ENCODE measurements at places on chromosomes 5 and 9.

GRCh38 chr9:130555968-130556367 is 23.4 kb upstream of the FUBP3 start:
- DNase-seq, result no peak

- DNase-seq, result no peak
Measured at GRCh38 chr5:133245191-133246052, 193.6 kb downstream of the HSPA4 start.

DNA sequence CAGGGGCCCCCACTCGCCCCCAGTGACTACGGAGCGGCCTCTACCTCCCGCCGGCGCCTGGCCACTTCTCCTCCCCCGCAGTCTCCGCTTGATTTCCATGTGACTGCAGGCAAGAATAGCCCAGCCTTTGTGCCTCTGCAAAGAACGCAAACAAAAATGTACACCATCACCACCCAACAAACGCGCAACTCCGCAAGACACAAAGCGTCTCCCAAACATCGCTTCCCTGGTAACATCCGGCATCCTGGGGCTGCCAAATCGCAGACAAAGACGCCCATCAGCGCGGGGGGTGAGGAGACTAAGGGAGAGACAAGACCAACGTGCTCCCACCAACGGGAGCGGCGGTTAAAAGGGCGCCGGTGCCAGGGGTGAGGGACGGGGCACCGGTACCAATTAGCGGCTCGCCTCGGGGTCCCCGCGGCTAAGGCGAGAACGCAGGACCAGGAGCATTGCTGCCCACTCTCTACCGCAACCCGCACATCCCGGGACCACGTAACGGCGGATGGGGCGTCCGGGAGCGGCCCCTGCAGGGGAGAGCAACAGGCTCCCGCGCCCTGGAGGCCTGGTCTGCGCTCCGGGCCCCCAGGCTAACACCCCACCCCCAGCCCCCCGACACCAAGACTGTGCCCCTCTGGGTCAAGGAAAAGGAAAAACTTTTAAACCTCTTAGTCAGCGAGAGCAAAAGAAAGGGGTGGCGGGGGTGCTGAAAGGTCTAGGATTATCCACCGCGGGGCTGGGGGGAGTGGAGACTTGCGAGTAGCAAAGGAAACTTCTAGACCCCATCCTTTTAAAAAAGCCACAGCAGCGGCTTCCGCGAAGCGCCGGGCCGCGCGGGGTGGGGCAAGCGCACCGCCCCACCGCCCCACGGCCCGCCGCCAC is 885 bp downstream of the MPDZ start:
- no peak for DNase-seq

- DNase-seq, result no peak
Measured at GRCh38 chr9:20294046-20294750, 328.1 kb downstream of the MLLT3 start.

DNA sequence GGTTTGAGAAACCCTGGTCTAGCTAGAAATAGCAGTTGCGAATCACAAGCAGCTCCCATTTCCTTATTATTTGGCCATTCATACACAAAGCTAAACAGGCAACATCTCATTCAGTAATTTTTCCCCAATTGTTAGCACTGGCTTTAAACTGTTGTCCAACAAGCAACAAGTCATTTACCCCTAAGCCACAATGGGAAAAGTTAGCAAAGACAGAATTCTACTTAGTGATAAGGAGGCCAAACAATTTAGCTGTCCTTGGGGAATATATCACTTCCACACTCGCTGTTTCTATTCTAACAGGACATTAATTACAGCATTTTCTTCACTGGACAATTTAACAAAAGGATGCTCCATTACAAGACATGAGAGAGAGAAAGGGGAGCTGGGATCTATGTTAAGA is 2.8 kb downstream of the MYO10 start:
- DNase-seq, result no peak

All from CD4-positive, alpha-beta T cell treated with Interferon alpha-2 for 1 hour (primary cell).